ENCODE measurements at places on chromosomes 5 and 9. TPM values are rescaled to one million over a fixed set of nuclear protein-coding genes. Genes with fewer than 3 reads are reported as not detected.

The ASB6 gene
- total RNA-seq = 19.3 TPM

The TMC1 gene
- 9.0 TPM for total RNA-seq

The SLC25A2 gene
- 0.33 TPM for total RNA-seq

The SHOC1 gene
- total RNA-seq = not detected

The CTSV gene
- total RNA-seq = 47.3 TPM

The FOXD4L4 gene
- total RNA-seq = 0.53 TPM

The C9orf50 gene
- not detected for total RNA-seq

The PCDHA10 gene
- total RNA-seq = not detected

The PCDHB2 gene
- 4.0 TPM for total RNA-seq

The TMEM215 gene
- not detected for total RNA-seq

The GCNT1 gene
- 15.3 TPM for total RNA-seq

Measured in PC-9 (cell line).